ENCODE measurements at places on chromosomes 6 and 20.

DNA sequence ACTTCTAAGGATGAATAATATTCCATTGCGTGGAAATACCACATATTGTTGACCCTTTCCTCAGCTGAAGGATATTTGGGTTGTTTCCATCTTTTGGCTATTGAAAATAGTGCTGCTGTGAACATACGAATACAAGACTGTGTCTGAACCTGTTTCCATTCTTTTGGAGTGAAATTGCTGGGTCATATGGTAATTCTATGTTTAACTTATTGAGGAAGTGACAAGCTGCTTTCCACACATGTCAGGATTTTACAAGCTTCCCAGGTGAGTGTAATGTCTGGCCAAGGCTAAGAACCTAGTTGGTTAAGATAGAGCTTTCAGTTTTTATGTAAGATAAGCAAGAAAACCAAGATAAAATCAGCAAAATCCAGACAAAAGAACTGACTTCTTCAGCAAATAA is 48.8 kb downstream of the PPP1R3G start:
- DNase-seq = no peak

DNA sequence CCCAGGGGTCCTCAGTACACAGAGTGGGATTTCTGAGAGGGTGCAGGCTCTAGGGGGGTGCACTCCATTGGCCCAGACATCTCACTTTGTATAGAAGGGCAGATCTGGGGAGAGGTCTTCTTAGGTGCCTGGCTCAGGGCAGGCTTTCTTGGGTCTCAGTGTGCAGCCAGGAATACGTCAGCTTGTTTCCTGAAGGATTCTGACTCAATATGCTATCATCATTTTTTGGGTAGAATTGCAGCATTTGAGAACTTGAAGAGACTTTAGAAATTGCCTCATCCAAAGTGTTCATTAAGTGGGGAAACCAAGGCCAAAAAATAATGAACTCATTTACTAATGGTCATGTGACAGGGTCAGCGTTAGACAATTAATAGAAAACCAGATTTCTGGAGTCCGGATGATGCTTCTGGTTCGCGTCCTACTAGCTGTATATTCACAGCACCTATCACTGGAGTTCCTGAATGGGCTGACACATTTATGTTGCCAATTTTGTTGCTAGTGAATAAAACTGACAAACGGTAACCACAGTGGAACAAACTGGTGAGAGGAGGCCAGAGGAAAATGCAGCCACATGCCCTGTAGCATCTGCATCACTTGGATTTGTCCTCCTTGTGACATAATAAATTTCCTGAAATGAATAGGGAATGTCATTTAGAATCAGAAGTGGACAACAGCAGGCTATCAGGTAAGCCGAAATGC is 238.9 kb downstream of the TBC1D7 start:
- DNase-seq = no peak

- no peak for DNase-seq
Measured at GRCh38 chr6:13914351-13914750, 10.4 kb upstream of the RNF182 start.

DNA sequence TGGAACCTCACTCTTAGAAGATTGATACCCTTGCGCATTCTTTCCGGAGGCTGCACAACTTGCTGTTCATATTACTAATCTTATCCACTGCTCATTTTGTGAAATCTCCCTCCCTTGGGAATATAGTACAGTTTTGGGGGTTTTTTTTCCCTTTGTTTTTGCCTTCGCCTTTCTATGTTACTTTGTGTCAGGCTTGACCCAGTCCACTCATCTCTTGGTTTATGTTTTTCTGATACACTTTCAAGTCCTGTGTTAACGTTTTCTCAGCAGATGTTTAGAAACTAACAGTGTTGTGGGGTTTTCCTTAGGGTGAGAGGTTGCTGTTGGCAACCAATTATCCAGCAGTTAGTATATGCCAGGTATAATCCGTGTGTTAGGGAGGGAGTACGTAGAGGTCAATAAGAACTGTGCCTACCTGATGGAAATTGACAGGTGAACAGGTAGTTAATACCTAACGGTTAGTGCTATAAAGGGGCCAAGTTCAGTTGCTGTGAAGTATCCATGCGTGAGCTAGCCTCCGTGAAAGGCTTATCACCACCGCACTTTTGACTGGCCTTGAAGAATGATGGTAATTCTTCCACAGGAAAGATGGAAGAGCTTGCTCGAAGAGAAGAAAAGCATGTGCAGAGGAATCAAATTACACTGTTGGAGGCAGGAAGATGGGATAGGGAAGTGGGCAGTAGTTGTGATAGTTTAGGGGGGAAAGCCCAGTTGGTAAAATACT is 1.4 kb downstream of the NFYA start:
- peak; percentile 70 for DNase-seq

- no peak for DNase-seq
Measured at GRCh38 chr6:112373866-112374520, 26.9 kb downstream of the RFPL4B start.

DNA sequence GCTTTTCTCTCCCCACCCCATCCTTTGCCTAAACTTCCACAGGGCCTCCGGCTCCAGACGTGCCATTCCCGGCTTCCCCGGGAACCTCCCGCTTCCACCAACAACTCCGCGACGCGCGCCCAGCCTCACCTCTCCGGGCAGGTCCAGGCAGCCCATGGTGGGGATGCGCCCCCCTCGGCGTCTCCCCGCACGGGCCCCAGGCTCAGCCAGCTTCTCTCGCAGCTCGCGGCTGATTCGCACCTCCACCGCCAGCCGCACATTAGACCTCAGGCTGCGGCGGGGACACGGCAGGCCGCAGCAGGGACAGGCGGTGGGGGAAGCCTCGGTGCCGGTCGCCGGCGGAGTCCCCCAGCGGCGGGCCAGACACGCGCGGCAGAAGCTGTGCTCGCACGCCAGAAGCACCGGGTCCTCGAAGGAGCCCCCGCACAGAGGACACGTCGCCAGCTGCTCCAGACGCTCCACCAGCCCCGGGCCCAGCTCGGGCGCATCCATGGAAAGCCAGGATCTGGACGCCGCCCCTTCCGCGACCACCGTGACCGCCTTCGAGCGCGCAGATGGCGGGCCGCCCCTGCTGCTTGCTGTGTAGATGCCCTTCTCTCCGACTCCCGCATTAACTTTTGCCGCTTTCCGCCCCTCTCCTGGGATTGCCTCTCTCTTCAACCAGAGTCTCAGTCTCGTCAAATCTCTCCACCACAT is at the start of gene RNF39:
RNF39 (minus strand) TSS at position 676 of the 696 bp plus-strand sequence; CDS start at position 492, 184 bp downstream.
- peak; percentile 27 for DNase-seq

- no peak for DNase-seq
Measured at GRCh38 chr20:39875492-39876110, 813.4 kb downstream of the MAFB start.

DNA sequence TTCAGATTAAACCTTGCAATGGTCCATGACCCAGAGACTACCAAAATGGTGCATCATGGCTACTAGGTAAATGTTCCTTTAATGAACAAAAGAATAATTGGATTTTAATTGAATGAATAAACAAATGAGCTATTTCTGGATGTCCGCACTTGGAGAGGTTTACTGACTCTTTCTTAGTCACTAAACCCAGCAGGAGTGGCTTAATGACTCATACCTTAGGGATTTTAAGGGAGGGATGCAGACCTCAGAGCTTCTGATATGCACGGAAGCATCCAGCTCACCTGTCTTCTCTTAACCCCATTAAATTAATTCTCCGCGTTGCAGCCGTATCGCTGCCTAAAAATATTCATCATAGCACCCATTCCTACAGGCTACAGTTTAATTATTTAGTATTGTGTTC is 970.0 kb upstream of the SLC35B3 start:
- no peak for DNase-seq

DNA sequence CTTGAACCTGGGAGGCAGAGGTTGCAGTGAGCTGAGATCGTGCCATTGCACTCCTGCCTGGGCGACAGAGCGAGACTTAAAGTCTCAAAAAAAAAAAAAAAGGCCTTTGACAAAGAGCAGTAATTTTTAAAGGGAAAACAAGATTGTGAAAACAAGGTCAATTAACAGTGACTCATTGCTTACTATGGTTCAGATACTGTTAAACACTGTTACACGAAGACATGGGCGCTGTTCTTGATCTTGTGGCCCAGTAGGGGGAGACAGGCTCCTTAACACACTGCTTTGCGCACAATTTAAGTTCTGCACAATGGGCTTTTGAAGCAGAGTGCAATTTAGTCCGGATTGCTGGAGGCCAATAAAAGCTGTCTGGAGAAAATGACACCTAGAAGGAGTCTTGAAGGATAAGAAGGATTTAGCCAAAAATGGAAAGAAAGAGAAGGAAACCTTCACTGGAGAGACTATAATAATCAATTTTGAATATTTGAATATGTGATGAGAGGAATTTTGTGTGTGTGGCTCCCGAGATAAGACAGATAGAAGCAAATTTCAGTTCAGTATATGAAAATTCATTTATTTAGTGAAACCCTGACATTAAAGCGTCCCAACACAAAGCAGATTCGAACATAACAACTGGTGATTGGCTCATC is 6.0 kb upstream of the LATS1 start:
- peak; percentile 67 for DNase-seq

Measured in CD4-positive, alpha-beta T cell treated with Interleukin-17A for 1 hour (primary cell).